ENCODE measurements at places on chromosomes 1 and 21. TPM values are rescaled to one million over a fixed set of nuclear protein-coding genes. Genes with fewer than 3 reads are reported as not detected.

Gene KRTAP13-2
- not detected for total RNA-seq

Gene GBP3
- total RNA-seq = 0.09 TPM

Gene FMO1
- total RNA-seq = not detected

Gene JAM2
- total RNA-seq = 0.63 TPM

GRCh38 chr1:181296180-181296579 lies 187.1 kb upstream of the CACNA1E start:
- H3K27ac ChIP-seq = no peak overlapping the region
- H3K4me1 ChIP-seq = no peaks in the 10 kb centered on the region
- H3K36me3 ChIP-seq = no peaks in the 10 kb centered on the region

GRCh38 chr1:18279351-18280074 lies 171.9 kb downstream of the IGSF21 start:
- no peak overlapping the region for H3K4me3 ChIP-seq
- H3K36me3 ChIP-seq = no peaks in the 10 kb centered on the region
- H3K27ac ChIP-seq = no peak overlapping the region
- no peaks in the 10 kb centered on the region for H3K4me1 ChIP-seq
- H3K27me3 ChIP-seq = peaks cover 8% of the 10 kb centered on the region

- H3K27ac ChIP-seq = no peak overlapping the region
- H3K36me3 ChIP-seq = peaks cover 9% of the 10 kb centered on the region
- H3K4me3 ChIP-seq = no peak overlapping the region
- no peak for DNase-seq
- no peaks in the 10 kb centered on the region for H3K27me3 ChIP-seq
Observed at GRCh38 chr1:202605515-202605914, 104.7 kb downstream of the SYT2 start.

GRCh38 chr1:207913951-207914350 lies 3.0 kb upstream of the CD34 start:
- no peaks in the 10 kb centered on the region for H3K36me3 ChIP-seq
- H3K4me1 ChIP-seq = peaks cover 3% of the 10 kb centered on the region
- H3K27ac ChIP-seq = no peak overlapping the region
- no peak for DNase-seq
- peaks cover 63% of the 10 kb centered on the region for H3K27me3 ChIP-seq

GRCh38 chr1:229024528-229025130 lies 246.3 kb upstream of the RAB4A start:
- peaks cover 6% of the 10 kb centered on the region for H3K4me1 ChIP-seq
- peaks cover 10% of the 10 kb centered on the region for H3K27me3 ChIP-seq
- no peak overlapping the region for H3K27ac ChIP-seq

DNA sequence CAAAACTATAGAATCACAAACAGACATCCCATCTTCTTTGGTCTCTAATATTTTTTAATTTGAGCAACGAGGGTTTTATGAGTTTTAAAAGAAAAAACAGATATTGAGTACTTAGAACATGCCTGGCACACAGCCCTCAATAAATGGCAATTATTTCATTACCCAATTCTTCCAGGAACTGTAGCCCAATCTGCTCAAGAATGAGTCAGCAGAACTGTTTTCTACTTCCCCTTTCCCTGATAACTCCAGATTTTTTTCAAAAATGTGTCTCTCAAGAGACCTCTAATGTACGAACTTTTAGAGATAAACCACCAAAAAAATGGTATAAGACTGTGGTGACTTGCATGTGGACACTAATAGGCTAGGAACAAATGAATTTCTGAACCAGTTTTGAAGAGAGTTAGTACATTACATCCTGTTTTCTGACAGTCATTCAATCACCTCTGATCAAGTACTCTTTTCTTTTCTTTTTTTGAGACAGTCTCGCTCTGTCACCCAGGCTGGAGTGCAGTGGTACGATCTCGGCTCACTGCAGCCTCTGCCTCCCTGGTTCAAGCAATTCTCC lies 11.5 kb downstream of the ABL2 start:
- no peak overlapping the region for H3K4me3 ChIP-seq
- no peaks in the 10 kb centered on the region for H3K36me3 ChIP-seq
- no peak for DNase-seq
- H3K4me1 ChIP-seq = no peaks in the 10 kb centered on the region
- no peaks in the 10 kb centered on the region for H3K27me3 ChIP-seq

Data from cardiac muscle cell (in vitro differentiated cells and primary cell).